Left ventricle myocardium inferior (tissue), 1 donor: ENCODE measurements at places on chromosomes 1 and 21. TPM values are rescaled to one million over a fixed set of nuclear protein-coding genes. Genes with fewer than 3 reads are reported as not detected.

The TNFRSF4 gene
- 2.2 TPM for total RNA-seq

- DNase-seq, result no peak
Measured at GRCh38 chr1:45925728-45926287, 122.4 kb downstream of the MAST2 start.

- no peak for DNase-seq
Measured at GRCh38 chr21:25512095-25513081, 94.9 kb downstream of the MRPL39 start.

DNA sequence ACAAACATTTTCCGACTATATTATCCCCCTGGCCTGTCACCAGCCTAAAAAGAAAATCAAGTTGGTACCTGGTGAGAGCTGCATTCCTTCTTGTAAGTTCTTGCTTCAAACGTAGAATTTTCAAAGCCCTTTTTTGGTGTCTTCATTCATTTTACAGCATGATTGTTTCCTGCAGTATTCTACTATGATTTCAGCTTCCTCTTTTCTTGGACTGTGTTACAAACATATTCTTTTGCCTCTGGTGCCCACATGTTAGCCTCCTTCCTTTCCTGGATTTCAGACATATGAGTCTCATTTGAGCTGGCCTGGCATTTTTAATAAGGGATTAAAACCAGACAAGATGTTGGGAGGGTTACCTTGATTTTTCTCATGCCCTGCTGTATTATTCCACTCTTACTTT is 142.5 kb downstream of the PIGK start:
- no peak for DNase-seq

The SPOCD1 gene
- not detected for total RNA-seq
